Renal pelvis (tissue), 12 donors: ENCODE measurements at places on chromosomes 13 and 19. TPM values are rescaled to one million over a fixed set of nuclear protein-coding genes. Genes with fewer than 3 reads are reported as not detected.

The GPC5 gene
- polyA plus RNA-seq, result 4.4 TPM

The DACT3 gene
- polyA plus RNA-seq, result 21.3 TPM

The RNF225 gene
- not detected for polyA plus RNA-seq

The CDX2 gene
- not detected for polyA plus RNA-seq

The FGF14 gene
- polyA plus RNA-seq, result 0.76 TPM

The FFAR3 gene
- 0.31 TPM for polyA plus RNA-seq

The CYP4F3 gene
- polyA plus RNA-seq, result 1.3 TPM

- DNase-seq, result peak; percentile 57
Measured at GRCh38 chr13:34822650-34823049, 119.4 kb upstream of the NBEA start.

DNA sequence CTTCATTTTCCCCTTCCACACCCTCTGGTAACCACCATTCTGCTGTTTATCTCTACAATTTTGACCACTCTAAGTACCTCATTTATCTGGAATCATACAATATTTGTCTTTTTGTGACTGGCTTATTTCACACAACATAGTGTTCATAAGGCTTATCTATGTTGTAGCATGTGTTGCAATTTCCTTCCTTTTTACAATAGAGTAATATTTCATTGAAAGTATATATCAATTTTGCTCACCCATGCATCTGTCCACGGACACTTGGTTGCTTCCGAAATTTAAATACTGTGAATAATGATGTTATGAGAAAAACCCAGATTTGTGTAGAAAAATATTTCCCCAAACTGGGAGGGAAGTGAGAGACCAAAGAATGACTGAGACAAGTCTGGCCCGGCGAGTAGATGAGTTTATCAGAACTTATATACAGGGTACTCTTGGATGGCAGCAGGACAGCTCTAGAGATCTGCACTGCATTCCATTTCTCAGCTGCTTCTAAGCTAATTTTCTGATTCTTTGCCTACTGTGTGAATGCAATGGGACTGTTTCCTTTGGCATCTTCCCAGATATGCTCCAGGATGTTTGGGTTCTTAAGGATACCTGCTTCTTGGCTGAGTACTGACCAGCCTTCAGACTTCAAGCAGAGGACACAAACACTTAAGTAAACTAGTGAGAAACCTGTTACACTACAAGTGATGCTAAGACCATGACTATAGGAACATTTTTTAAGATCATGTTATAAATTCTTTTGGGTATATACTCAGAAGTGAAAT is 834.0 kb upstream of the PCDH9 start:
- DNase-seq, result no peak

DNA sequence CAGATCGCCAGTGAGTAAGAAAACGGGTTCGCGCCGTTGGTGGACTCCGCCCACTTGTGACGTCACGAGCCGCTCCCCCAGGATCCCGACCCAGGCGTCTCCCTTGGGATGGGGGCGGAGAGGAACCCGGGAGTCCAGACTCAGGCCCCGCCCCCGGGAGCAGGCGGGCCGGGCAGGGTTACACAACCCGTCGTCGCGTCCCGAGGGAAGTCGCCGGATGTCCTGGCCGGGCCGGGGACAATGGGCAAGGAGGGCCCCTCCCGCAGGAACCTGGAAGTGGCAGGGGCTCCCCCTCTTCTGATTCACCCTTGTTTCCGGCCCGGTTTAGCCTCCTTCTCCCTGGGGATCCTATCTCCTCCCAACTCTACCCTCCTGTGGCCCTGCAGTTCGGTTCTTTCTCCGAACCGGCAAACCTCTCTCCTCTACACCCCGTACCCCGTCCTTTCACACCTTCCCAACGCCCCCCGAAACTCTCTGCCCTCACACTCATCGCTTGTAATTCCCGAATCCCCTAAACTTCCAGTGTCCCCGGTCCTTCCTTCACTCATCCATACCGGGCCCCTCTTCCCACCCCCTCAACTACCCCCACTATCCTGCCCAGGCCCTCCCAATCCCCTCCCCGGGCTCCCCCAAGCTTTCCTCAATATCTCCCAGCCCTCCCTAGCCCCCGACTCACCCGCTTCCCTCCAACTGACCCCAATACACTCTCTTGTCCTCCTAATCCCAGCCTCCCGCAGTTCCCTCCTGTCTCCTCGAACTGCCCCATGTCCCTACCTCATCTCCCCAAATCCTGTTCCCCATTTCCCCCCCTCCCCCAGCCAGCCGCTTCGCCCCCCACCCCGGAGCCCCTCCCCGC is 20.0 kb upstream of the ERCC1 start:
- DNase-seq, result peak; percentile 93

DNA sequence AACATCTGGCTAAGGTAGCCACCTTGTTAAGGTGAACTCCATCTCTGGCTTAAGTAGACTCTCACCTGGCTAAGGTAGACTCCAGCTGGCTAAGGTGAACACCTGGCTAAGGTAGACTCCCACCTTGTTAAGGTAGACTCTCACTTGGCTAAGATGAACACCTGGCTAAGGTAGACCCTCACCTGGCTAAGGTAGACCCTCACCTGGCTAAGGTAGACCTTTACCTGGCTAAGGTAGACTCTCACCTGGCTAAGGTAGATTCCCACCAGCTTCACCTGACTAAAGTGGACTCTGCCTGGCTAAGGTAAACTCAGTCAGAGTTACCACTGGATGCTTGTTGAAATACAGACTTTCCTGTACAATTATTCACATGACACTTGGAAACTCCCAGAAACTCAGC is 23.6 kb downstream of the PIN1 start:
- no peak for DNase-seq

DNA sequence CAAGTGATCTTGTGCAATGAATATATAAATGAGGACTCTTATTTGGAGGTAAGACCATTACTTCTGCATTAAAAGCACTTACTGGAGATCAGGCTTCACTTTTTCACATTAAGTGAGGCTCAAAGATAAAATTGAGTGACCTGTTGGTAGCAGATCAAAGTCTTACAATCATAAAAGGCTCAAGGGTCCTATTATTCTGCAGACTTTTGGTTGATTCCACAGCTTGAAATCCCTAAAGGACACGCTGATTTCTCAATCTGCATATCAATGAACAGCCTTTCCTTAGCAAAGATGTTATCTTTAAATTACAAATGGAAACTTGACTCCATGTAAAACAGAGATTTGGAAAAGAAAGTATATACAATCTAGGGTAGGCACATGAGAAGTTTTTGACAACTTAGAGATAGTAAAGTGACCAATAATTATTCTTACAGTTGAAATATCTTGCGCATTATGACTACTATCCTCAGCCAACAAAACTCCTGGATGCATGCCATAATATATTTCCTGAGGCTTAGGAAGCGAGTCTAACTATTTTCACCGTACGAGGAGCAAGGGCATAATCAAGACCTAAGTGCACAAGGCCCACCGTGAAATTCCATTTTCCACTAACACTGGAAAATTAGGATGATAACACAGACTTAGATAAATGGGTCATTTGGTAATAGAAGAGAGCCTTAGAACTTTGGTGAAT is 640.7 kb downstream of the LIG4 start:
- DNase-seq, result no peak

GRCh38 chr19:35433448-35433847 is 14.6 kb upstream of the FFAR2 start:
- no peak for DNase-seq

- DNase-seq, result no peak
Measured at GRCh38 chr19:1729568-1729925, 23.8 kb upstream of the ONECUT3 start.
